ENCODE measurements at places on chromosomes 2 and 18. TPM values are rescaled to one million over a fixed set of nuclear protein-coding genes. Genes with fewer than 3 reads are reported as not detected.

POTEC gene
- total RNA-seq = not detected

SPATA3 gene
- total RNA-seq = 1.1 TPM

GPR55 gene
- 4.0 TPM for total RNA-seq

GRCh38 chr2:224109751-224110150, 70.7 kb upstream of the SERPINE2 start:
- H3K4me3 ChIP-seq = no peak overlapping the region
- no peak for DNase-seq
- H3K4me1 ChIP-seq = no peaks in the 10 kb centered on the region
- no peaks in the 10 kb centered on the region for H3K36me3 ChIP-seq
- no peak overlapping the region for H3K27ac ChIP-seq
- peaks cover 12% of the 10 kb centered on the region for H3K27me3 ChIP-seq

GRCh38 chr2:100446696-100447095, 23.6 kb upstream of the NMS start:
- no peaks in the 10 kb centered on the region for H3K27me3 ChIP-seq
- H3K27ac ChIP-seq = no peak overlapping the region
- H3K36me3 ChIP-seq = no peaks in the 10 kb centered on the region
- no peak overlapping the region for H3K4me3 ChIP-seq
- no peak for DNase-seq

Measured in activated CD4-positive, alpha-beta T cell treated with anti-CD3 and anti-CD28 coated beads for 36 hours (primary cell).